M059J (cell line): ENCODE measurements at places on chromosomes 6 and 20. TPM values are rescaled to one million over a fixed set of nuclear protein-coding genes. Genes with fewer than 3 reads are reported as not detected.

SGK2 gene
- not detected in 2 replicates for total RNA-seq

SRMS gene
- total RNA-seq = not detected in 2 replicates

PRPH2 gene
- not detected in 2 replicates for total RNA-seq

NUP153 gene
- 44.6 and 68.8 TPM in 2 replicates for total RNA-seq

SSTR4 gene
- total RNA-seq = not detected in 2 replicates

MRAP2 gene
- total RNA-seq = 0.05 and 0.12 TPM in 2 replicates

GJA10 gene
- not detected in 2 replicates for total RNA-seq

WFDC12 gene
- not detected in 2 replicates for total RNA-seq

SLPI gene
- total RNA-seq = 0.30 TPM in 1 of 2 replicates, not detected in the other

TUBB1 gene
- total RNA-seq = 0.17 TPM in 1 of 2 replicates, not detected in the other

PRR3 gene
- total RNA-seq = 21.2 and 45.8 TPM in 2 replicates

CTAGE9 gene
- total RNA-seq = 0.27 TPM in 1 of 2 replicates, not detected in the other

CCM2L gene
- total RNA-seq = not detected in 2 replicates

IP6K3 gene
- total RNA-seq = 0.15 TPM in 1 of 2 replicates, not detected in the other

CST7 gene
- total RNA-seq = 4.2 and 6.8 TPM in 2 replicates

RAET1E gene
- 1.5 and 2.7 TPM in 2 replicates for total RNA-seq

KCNK16 gene
- not detected in 2 replicates for total RNA-seq

TJAP1 gene
- 14.6 and 21.8 TPM in 2 replicates for total RNA-seq

GLP1R gene
- total RNA-seq = not detected in 2 replicates

CST5 gene
- not detected in 2 replicates for total RNA-seq

PPP1R3G gene
- total RNA-seq = 1.3 and 3.0 TPM in 2 replicates

TRIM40 gene
- not detected in 2 replicates for total RNA-seq

NT5E gene
- total RNA-seq = 171 and 207 TPM in 2 replicates

NMBR gene
- 0.30 TPM in 1 of 2 replicates, not detected in the other for total RNA-seq

HMGA1 gene
- 124 and 169 TPM in 2 replicates for total RNA-seq

PCK1 gene
- total RNA-seq = not detected in 2 replicates
